ENCODE measurements at places on chromosomes 6 and 20. TPM values are rescaled to one million over a fixed set of nuclear protein-coding genes. Genes with fewer than 3 reads are reported as not detected.

- no peaks in the 10 kb centered on the region for H3K27me3 ChIP-seq
- peaks cover 36% of the 10 kb centered on the region for H3K36me3 ChIP-seq
- H3K4me1 ChIP-seq = no peaks in the 10 kb centered on the region
- no peak overlapping the region for H3K27ac ChIP-seq
- DNase-seq = no peak
Observed at GRCh38 chr6:136587527-136587926, 37.3 kb upstream of the MAP7 start.

DNA sequence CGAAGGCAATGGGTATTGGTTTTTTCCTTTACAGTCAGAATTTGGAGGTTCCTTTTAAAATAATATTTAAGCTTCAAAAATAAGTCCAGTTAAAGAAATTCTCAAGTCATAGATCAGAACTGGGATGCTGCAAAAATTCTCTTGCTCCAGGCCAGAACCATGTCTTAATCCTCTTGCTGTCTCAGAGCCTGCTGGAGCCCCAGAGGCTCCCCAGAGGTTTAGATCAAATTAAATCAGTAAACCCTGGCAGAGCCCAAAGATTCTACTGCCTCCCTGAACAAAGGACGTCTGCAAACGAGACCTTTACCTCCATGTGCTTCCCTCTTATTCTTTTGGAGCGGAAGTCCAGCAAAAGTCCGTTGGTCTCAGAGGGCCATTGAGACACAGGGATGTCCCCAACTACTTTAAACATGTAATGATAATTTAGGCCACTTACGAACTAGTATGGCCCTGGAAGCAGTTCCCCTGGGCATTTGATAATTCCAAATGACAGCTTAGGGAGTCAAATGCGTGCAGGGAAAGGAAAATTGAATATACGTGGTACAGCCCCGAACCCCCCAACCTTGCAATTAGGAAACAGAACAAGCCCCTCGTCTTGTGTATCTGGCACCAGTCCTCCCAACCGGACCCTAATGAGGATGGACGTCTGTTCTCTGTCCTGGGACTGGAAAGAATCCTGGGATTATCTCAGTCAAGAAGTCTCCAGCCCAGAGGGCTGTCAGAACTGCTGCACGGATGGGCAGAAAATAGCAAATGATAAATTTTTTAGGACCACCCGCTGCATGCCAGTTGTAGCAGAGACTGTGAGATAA, 31.5 kb downstream of the SULF2 start:
- H3K36me3 ChIP-seq = no peaks in the 10 kb centered on the region
- H3K27ac ChIP-seq = no peak overlapping the region
- peaks cover 3% of the 10 kb centered on the region for H3K4me1 ChIP-seq
- no peak overlapping the region for H3K4me3 ChIP-seq
- no peaks in the 10 kb centered on the region for H3K27me3 ChIP-seq

DNA sequence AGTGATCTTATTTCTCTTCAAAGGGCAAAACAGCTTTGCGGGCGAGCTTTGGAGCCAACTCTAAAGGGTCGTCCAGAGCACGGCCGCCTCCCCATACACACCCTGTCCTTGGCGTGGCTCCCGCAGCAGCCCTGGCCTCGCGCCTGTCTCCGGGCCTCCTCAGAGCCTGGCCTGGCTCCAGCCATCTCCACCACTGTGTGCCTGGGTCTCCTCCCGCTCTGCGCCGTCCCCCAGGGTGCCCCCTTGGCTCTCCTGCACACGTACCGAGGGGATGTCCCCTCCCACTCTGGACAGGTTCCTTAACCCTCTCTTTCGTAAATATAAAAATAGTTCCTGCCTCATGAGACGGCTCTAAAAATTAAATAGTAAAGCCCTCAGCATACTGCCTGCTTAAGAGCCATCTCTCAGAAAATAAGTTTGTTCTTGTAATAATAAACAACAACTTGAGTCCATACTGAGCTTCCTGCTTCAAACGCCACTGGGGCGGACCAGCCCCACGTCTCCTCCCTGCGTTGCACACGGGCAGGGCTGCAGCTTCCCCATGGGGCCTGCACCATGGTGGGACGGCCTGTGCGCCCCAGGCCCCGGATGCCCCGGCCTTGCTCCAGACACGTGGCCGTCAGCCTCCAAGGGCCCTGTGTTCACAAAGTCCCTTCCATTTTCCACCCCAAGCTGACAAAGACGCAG, 226.2 kb downstream of the TTLL2 start:
- no peak overlapping the region for H3K27ac ChIP-seq
- no peak for DNase-seq
- no peak overlapping the region for H3K4me3 ChIP-seq
- no peaks in the 10 kb centered on the region for H3K36me3 ChIP-seq
- H3K27me3 ChIP-seq = no peaks in the 10 kb centered on the region

- no peak overlapping the region for H3K4me3 ChIP-seq
- DNase-seq = no peak
- no peaks in the 10 kb centered on the region for H3K27me3 ChIP-seq
- no peak overlapping the region for H3K27ac ChIP-seq
Observed at GRCh38 chr6:73152556-73152955, 72.7 kb downstream of the KHDC1L start.

GRCh38 chr20:23679133-23680092, 9.4 kb downstream of the CST4 start:
- H3K27ac ChIP-seq = no peak overlapping the region
- no peak overlapping the region for H3K4me3 ChIP-seq
- H3K36me3 ChIP-seq = no peaks in the 10 kb centered on the region
- peaks cover 15% of the 10 kb centered on the region for H3K27me3 ChIP-seq
- H3K4me1 ChIP-seq = no peaks in the 10 kb centered on the region

DNA sequence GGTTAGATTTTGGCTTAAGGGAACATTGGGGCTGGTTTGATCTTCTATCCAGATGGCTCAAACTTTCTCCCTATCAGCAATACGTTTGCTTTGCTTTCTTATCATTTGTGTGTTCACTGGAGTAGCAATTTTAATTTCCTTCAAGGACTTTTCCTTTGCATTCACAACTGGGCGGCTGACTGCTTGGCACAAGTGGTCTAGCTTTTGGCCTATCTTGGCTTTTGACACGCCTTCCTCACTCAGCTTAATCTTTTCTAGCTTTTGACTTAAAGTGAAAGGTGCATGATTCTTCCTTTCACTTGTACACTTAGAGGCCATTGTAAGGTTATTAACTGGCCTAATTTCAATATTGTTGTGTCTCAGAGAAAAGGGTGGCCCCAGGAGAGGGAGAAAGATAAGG, 254.9 kb downstream of the PLCB1 start:
- H3K27me3 ChIP-seq = peaks cover 6% of the 10 kb centered on the region
- H3K27ac ChIP-seq = no peak overlapping the region
- no peak overlapping the region for H3K4me3 ChIP-seq
- no peaks in the 10 kb centered on the region for H3K4me1 ChIP-seq

DNA sequence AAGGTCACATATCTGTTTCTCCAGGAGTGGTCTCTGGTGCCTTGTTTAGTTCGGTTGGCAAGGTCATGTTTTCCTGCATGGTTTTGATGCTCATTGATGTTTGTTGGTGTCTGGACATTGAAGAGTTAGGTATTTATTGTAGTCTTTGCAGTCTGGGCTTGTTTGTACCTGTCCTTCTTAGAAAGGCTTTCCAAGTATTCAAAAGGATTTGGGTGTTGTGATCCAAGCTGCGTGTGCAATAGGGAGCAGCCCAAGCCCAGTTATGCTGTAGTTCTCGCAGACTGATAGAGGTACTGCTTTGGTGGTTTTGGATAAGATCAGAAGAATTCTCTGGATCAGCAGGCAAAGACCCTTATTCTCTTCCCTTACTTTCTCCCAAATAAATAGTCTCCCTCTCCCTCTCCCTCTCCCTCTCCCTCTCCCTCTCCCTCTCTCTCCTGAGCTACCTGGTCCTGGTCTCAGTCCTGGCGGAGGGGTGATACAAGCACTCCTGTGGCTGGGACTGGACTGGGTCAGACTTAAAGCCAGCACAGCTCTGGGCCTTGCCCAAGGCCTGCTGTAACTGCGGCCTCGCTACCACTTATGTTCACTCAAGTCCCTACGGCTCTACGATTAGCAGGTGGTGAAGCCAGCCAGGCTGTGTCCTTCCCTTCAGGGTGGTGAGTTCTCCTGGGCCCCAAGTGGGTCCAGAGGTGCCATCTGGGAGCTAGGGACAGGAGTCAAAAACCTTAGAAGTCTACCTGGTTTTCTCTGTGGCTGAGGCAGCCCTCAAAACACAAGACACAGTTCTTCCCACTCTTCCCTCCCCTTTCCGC, 27.3 kb upstream of the GRM4 start:
- no peak for DNase-seq
- no peak overlapping the region for H3K4me3 ChIP-seq
- peaks cover 8% of the 10 kb centered on the region for H3K4me1 ChIP-seq

DNA sequence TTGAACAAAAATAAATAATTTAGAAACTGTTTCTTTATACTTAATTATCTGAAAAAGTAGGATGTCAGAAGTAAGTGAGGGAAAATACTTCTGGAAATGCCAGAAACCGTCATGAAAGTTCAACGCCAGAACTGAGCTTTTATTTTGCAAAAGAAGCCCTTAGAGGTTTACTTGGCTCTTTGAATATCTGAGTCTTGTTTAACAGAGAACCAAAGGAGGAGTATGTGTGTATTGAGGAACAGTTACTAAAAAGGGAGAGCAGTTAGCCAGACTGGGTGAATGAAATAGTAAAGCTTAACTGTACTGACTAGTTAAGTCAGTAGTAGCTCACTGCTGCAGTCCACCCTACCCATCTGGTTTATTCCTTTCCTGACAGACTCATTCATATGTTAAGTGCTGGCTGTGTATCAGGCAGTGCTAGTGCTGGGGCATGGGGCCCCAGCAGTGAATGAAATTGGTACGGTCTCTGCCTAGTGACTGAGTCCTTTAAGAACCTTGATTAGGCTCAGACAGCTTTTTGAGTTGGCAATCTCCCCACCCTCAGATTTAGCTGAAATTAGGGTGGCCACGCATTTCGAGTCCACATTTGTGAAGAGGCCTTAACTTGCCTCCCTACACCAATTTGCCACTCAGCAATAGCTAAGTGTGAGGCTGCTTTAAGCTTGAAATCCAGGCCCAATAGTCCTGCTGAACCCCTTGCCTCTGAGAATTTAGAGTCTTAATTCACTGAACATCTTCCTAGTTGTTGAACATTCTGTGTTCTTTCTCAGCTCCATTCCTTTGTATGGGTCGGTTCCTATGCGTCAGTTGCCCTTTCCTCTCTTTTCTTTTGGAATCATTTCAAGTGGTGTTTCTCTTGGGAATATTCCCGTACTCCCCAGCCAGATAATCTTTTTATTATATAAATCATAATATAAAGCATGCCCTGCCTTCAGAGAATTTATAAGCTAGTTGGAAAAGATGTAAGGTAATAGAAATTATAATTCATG, 20.2 kb downstream of the MAP3K4 start:
- no peak overlapping the region for H3K4me3 ChIP-seq
- DNase-seq = no peak
- peaks cover 46% of the 10 kb centered on the region for H3K4me1 ChIP-seq
- peaks cover 13% of the 10 kb centered on the region for H3K36me3 ChIP-seq
- no peak overlapping the region for H3K27ac ChIP-seq

GRCh38 chr6:144696610-144697368, 411.7 kb downstream of the UTRN start:
- peaks cover 24% of the 10 kb centered on the region for H3K4me1 ChIP-seq
- H3K4me3 ChIP-seq = no peak overlapping the region
- DNase-seq = no peak

DNA sequence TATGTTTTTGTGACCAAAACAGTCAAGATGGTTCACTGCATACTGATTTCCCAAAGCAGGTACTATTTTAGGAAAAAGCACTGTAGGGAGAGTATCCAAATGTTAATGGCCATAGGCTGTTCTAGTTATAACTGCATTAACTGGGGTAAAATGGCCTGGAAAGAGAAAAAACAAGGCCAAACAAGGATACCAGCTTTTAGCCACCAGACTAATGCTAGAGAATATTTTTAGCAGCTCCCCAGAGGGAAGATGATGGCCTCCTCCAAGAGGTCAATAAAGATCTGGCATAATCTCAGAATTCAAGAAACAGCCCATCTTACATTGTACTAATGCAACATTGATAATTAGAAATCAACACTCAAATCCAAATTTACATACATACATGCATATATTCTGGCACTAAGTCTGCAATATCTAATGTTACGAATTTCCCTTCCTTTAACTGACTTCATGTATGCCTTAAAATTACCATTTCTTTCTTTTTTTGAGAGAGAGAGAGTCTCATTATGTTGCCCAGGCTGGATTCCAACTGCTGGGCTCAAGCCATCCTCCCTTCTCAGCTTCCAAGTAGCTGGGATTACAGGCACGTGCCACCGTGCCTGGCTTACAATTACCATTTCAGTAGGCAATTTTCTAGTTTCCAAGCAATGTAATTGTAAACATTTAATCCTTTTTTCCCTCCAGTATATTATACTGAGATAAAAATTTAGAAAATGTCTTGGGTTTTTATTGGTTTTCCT, 9.3 kb downstream of the COX7A2 start:
- no peak overlapping the region for H3K4me3 ChIP-seq
- peaks cover 10% of the 10 kb centered on the region for H3K36me3 ChIP-seq
- no peak overlapping the region for H3K27ac ChIP-seq
- DNase-seq = no peak
- H3K27me3 ChIP-seq = no peaks in the 10 kb centered on the region

DNA sequence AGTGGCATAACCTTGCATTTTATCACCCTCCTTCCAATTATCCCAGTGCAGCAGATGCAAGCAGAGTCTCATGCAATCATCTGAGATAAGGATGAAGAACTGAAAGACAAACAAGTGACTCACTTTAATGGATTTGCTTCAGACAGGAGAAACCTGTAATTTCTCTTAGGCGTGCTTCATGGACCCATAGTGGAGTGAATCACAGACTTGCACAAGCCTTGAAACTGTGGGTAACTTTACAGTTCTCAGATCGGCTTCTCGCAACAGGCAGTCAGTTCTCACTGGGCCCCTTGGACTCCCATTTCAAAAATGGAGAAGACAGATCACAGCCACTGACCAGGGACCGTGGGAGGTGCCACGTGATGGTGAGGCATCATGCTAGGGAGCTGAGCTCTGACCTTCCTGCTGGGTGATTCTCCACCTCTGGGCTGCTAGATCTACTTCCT, at the start of gene ADGRF4:
Gene ADGRF4 (plus strand): TSS at position 239 of the 446 bp plus-strand sequence. CDS start 8,666 bp downstream, outside the sequence.
- no peaks in the 10 kb centered on the region for H3K36me3 ChIP-seq
- H3K27me3 ChIP-seq = peaks cover 4% of the 10 kb centered on the region
- no peak within 1 kb of the TSS for H3K27ac ChIP-seq
- no peaks in the 10 kb centered on the region for H3K4me1 ChIP-seq

DNA sequence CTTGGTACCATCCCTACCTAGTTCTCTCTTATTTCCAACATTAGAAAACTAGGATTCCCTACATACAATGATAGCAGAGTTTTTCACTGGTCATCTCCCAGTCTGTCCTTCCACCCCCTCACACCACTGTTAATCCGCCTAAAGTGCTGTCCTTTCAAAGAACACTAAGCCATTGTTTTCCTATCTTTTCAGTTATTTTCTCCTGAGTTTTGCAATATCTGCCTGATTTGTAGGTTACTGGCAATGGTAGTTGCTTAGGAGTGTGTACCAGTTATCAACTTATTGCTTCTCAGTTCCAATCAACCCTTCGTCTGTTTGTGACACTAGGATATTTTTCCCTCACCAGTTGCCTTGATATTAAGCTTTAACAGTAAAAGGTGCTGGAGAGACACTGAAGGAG, 135.0 kb downstream of the EPM2A start:
- no peak overlapping the region for H3K4me3 ChIP-seq
- peaks cover 2% of the 10 kb centered on the region for H3K27me3 ChIP-seq
- H3K4me1 ChIP-seq = no peaks in the 10 kb centered on the region

The OPRM1 gene
- not detected for total RNA-seq

The TREM1 gene
- total RNA-seq = 4.5 TPM

The MAP3K5 gene
- total RNA-seq = 9.7 TPM

The SAPCD1 gene
- 10.5 TPM for total RNA-seq

The GMDS gene
- 41.3 TPM for total RNA-seq

The TULP1 gene
- not detected for total RNA-seq

The OR2B6 gene
- not detected for total RNA-seq

The TMEM14B gene
- 78.7 TPM for total RNA-seq
